ENCODE measurements at places on chromosomes 6 and 20.

GRCh38 chr6:163531122-163531521, 116.6 kb downstream of the QKI start:
- no peaks in the 10 kb centered on the region for H3K27me3 ChIP-seq
- H3K27ac ChIP-seq, result no peak overlapping the region
- H3K36me3 ChIP-seq, result peaks cover 5% of the 10 kb centered on the region
- no peak for DNase-seq

GRCh38 chr6:4281341-4282293, 146.2 kb upstream of the ECI2 start:
- no peaks in the 10 kb centered on the region for H3K36me3 ChIP-seq
- peaks cover 15% of the 10 kb centered on the region for H3K27me3 ChIP-seq
- peak; percentile 82 for DNase-seq
- peak overlapping the region; percentile 90 for H3K4me3 ChIP-seq

- peaks cover 18% of the 10 kb centered on the region for H3K4me1 ChIP-seq
- no peak for DNase-seq
- H3K4me3 ChIP-seq, result no peak overlapping the region
- H3K36me3 ChIP-seq, result no peaks in the 10 kb centered on the region
- peaks cover 75% of the 10 kb centered on the region for H3K27me3 ChIP-seq
Measured at GRCh38 chr20:22577515-22578220, 6.7 kb downstream of the FOXA2 start.

DNA sequence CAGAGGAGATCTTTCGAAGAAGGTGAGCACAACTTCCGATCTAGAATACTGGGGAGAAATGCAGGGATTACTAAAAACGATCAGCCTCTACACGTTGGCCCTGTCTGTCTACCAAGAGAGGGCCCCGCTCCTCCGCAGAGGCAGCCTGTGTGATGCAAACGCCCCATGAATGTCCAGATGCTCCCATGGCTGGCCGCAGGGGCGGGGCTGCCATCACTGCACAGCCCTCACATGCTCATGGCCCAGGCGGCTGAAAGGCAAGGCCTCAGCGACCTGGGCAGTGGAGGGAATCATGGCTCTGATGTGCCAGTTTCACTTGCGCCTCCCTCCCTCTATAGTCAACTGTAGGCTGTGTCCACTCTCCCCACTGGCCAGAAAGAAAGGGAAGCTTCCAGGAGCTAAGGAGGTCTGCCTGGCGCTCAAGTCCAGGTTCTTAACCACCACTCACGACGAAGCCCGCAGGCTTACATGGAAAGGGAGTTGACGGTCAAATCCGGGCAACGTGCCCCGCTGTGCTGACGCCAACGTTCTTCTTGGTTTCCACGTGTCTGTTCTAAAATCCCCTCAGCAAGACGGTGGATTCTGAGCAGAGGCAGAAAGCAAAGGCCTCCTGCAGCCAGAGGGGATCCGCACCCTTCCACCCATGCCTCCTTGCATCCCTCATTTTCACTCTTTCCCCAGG, 14.2 kb downstream of the PXDC1 start:
- H3K4me1 ChIP-seq, result peaks cover 12% of the 10 kb centered on the region
- no peak for DNase-seq
- peaks cover 13% of the 10 kb centered on the region for H3K27me3 ChIP-seq
- no peaks in the 10 kb centered on the region for H3K36me3 ChIP-seq
- no peak overlapping the region for H3K27ac ChIP-seq

- peak overlapping the region; percentile 81 for H3K4me3 ChIP-seq
- H3K4me1 ChIP-seq, result peaks cover 52% of the 10 kb centered on the region
- H3K36me3 ChIP-seq, result no peaks in the 10 kb centered on the region
- peak overlapping the region; percentile 97 for H3K27ac ChIP-seq
- no peak for DNase-seq
- H3K27me3 ChIP-seq, result no peaks in the 10 kb centered on the region
Measured at GRCh38 chr6:169590376-169590939, 111.4 kb downstream of the WDR27 start.

DNA sequence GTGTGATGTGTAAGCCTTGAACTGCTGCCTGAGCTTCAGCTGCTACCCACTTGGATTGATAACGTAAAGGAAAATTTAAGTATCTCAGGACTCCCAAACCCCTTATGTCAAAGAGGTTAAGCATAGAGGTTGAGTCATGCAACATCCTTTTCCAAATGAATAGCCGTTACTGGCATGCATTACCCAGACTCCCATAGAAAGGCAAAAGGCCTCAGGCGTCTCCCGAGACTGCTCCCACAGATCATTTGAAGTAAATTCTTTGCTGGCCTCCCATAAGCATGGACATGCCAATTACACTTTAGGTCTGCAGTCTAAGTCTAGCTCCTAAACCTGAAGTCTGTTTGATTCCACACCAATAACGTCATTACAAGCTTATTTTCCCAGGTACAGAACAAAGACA, 14.7 kb downstream of the IPCEF1 start:
- no peak overlapping the region for H3K27ac ChIP-seq
- no peaks in the 10 kb centered on the region for H3K36me3 ChIP-seq
- H3K4me1 ChIP-seq, result no peaks in the 10 kb centered on the region
- no peak overlapping the region for H3K4me3 ChIP-seq
- H3K27me3 ChIP-seq, result no peaks in the 10 kb centered on the region
- no peak for DNase-seq

DNA sequence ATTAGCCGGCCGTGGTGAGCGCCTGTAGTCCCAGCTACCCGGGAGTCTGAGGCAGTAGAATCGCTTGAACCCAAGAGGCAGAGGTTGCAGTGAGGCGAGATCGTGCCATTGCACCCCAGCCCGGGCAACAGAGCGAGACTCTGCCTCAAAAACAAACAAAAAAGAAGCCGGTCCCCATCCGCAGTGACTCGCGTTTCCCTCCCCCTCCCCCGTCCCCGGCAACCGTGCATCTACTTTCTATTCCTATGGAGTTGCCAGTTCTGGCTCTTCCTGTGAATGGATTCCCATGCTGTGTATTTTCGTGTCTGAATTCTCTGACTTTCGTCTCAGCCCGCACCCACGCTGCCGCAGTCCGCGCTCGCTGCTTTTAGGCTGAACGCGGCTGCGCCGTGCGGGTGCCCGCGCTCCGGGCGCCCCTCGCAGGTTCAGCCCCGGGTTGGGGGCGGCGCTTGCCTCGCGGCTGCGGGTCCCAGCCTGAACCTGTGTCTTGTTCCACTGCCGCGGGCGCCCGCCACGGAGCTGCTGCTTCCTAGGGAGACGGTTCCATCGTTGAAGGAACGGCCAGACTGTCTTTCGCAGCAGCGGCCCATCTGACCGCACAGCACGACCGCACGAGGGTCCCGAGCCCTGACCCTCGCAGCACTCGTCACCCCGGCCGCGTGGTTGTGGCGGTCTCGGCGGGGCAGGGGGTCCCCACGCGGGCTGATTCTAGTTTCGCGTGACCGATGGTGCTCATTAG, 1.1 kb upstream of the MRGBP start:
- H3K27ac ChIP-seq, result peak overlapping the region; percentile 91
- H3K27me3 ChIP-seq, result no peaks in the 10 kb centered on the region
